NCI-H2107 (cell line): ENCODE measurements at places on chromosomes 6 and 20.

- DNase-seq, result no peak
Measured at GRCh38 chr6:33082702-33083101, 6.9 kb downstream of the HLA-DPB1 start.

DNA sequence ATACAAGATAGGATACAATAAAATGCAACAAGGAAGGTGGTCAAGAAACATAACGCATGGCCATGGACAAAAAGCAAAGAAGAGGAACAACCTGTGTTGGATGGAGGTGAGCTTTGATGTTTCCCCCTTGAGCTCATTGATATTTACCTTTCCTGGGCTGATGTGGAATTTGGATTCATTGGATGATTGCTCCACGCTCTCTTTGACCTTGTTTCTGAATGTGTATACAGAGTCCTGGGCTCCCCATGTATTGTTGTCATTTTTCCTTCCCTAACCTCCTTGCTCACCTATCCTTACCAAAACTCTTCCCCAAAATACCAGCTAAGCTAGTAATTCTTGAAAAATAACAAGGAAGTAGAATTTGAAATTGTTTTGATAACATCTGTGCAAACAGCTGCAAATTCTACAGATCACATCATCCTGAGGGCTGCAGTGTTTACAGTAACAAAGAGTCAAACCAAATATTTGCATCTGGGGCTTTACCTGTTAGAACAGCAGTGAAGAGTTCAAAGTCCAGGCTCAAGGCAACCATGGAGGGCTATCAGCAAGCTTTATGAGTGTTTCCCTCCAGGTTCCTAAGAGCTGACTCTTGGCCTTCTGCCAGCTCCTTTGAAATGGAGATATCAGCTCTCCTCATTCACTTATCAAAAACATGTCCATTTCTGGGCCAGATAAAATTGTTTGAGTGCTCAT, 214.3 kb upstream of the MARCKS start:
- peak; percentile 32 for DNase-seq

- no peak for DNase-seq
Measured at GRCh38 chr6:81401970-81402690, 350.4 kb downstream of the TENT5A start.

GRCh38 chr6:41505122-41506049, 40.8 kb upstream of the FOXP4 start:
- DNase-seq, result no peak

- DNase-seq, result no peak
Measured at GRCh38 chr6:144262470-144263369, 22.4 kb upstream of the UTRN start.

- peak; percentile 37 for DNase-seq
Measured at GRCh38 chr6:90266905-90267621, 29.6 kb downstream of the BACH2 start.

- no peak for DNase-seq
Measured at GRCh38 chr6:52055451-52055850, 32.0 kb downstream of the PKHD1 start.

DNA sequence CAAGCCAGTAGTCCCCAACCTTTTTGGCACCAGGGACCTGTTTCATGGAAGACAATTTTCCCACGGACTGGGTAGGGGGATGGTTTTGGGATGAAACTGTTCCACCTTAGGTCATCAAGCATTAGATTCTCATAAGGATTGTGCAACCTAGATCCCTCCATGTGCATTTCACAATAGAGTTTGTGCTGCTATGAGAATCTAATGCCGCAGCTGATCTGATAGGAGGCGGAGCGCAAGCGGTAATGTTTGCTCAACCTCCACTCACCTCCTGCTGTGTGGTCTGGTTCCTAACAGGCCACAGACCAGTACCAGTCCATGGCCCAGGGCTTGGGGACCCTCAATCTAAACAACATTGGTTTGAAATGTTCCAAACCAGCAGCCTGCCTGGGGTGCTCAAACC, 137.0 kb upstream of the STXBP5 start:
- DNase-seq, result no peak

DNA sequence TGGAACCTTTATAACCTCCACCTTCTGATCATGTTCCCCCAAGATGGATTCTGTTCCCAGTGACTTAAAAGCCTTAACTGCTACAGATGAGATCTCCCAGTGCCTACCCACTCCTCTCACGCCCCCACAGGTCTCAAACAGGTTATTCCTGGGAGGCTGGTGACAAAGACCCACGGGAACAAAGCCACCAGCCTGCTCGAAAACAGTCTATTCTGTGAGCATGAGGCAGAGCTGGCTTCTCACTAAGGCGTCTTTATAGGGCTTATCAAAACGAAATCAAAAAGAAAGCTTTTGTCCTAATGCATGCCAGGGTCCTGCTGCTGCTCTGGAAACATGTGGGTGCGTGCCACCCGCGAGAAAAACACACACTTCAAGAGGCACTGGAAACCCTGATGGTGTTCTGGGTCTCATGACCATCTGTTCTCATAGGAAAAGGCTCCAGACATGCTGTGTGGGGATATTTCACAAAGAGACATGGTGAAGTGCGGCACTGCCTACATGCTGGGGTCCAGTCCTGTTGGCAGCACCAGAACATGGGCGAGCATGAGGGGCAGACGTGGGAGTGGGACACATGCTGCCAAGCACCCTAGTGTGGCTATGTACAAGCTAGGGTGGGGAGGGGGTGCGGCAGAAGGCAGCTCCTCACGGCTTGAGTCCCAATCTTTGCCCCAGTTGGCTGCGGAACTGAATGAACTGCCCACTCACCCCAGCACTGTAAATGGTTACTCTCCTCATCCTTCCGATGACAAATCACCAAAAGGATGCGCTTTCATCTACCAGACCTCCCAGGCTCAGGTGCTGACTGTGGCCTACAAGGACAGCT, 2.1 kb downstream of the FKBP1A start:
- no peak for DNase-seq

- no peak for DNase-seq
Measured at GRCh38 chr6:56055081-56055704, 179.8 kb upstream of the BMP5 start.

DNA sequence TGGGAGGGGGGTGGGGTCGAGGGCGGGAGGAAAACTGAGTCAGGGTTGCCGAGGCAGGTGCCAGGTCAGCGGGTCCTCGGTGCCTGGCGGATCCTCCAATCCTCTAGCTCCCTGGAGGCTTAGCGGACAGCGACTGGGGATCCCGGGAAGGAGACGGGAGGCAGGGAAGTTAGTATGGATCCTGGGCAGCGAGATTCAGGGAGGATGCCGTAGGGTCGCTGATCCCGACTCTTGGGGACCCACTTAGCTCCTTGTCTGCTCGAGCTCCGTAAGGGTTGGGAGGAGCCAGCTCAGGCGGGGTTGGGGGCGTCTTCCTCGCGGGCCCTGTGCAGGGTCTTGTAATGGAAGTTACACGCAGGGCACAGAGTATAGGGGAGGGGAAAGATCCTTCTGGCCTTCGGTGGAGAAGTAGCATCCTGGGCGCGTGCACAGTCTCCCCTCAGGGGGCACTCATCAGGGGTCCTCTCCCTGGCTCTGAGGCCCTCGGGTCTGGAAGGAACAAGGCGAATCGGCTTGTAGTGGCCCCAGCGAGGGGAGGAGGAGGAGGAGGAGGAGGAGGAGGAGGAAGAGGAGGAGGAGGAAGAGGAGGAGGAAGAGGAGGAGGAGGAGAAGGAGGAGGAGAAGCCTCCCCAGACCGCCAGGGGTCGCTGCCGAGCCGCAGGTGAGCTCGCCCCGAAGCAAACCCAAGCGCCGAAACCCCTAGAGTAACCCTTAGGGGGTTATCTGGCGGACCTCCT, 6.4 kb upstream of the SLC12A5 start:
- no peak for DNase-seq

- DNase-seq, result no peak
Measured at GRCh38 chr6:133644548-133644891, 244.4 kb upstream of the TCF21 start.

DNA sequence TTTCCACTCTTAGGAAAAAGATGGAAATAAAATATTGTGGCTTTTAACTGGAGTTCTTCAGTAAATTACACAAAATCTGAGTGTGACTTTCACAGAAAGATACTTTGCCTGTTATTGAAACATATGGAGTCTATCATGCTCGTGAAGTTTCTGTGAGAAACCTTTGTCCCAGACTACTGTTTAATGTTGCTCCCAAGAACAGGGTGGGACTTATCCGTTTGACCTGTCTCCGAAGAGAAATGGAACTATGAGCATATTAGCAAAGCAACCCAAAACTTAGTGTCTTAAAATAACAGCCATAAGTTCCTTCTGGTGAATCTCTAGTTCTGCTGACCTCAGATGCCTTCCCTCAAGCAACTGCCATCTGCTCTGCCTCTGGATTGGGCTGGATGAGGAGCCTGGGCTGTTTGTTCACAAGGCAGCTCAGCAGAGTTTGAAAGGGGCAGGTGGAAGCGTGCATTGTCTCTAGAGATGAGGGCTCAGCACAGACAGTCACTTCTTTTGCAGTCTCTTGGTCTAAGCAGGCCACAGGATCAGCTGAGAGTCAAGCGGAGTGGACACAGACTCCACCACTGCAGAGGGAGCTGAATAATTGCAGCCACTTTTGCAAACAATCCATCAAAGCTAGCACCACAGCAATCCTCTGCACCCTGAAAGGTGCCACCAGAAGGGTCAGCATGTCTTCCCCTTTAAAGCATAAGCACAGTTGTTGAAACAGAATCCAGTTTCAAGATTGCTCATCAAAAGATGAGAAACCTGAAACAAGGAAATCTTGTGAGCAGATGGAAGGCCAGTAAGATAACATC, 52.8 kb downstream of the MYB start:
- DNase-seq, result no peak
